ENCODE measurements at places on chromosomes 1 and 21.

DNA sequence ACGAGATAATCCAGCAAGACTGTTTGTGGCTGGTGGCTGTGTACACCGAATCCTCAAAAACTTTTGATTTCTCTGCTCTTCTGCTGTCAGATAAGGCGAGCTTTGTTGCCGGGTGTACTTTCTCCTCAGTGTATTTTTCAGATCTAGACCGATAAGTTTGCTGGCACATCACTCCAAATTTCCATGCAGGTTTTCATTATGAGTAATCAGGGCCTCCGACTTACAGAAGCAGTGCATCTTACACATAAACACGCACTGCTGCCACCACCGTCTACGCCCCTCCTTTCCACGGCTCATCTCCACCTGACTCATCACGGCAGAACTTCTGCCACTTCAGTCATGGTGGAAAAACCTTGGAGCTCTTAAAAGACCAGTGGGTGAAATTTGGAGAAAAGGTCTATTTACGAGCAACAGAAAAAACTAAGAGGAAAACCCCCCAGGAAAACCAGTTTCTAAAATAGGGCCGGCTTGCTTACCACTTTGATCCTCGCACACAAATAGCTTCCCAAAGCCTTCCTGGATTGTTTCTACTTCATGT lies 7.7 kb downstream of the ZBTB21 start:
- peak; percentile 38 for DNase-seq

DNA sequence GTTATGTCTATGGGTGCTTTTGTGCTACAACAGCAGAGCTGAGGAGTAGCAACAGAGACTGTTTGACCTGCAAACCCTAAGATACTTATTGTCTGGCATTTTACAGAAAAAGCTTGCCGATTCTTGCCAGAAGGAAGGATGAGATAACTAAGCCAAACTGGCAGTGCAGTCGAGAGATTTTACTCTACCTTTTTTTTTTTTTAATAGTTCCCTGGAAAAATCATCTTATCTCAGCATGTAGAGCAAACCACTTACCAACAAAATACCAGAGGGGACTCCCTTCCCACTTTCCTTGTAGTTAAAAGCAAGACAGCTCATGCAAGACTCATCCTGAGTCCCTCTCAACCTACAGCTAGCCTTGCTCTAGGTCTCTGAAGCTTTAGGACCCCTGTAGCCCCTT lies 132.9 kb downstream of the SYT2 start:
- no peak for DNase-seq

DNA sequence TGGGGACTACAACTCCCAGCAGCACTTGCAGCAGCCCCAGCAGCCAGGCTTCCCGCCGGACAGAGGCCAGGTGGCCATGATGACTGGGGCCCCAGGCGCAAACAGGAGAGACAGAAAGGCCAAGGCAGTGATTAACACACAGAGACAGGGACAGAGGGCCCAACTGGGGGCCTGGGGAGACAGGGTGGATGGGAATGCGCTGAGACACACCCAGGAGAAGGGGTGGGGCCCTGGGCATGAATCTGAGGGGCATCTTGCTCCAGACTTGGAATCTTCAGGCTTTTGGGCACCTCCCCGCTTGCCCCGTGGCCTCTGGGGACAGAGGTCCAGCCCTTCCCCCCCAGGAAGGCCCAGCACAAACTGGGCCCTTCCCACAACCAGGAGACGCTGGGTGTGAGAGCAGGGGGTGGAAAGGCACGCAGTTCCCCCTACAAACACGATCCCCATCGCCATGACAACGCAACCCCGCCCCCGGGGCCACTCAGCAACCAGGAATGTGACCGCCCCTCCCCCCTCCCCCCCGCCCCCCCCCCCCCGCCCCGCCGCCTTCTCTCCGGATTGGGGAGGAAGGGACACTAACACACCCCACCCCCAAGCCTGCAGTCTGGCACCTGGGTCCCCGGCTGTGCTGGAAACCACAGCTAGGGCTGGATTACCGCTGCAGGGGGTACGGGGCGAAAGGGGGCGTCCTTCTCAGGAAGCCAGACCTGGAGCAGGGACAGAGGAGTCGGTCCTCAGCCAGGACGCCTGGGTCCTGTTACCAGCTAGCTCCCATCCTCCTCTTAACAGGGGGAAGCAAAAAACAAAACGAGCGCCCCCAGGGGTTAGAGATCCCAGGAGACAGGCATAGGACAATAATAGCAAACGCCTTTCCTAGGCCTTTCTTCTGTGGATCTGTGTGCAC lies 4.5 kb downstream of the HDGF start:
- no peak for DNase-seq

GRCh38 chr1:187477103-187477502 lies 648.4 kb downstream of the PLA2G4A start:
- no peak for DNase-seq

DNA sequence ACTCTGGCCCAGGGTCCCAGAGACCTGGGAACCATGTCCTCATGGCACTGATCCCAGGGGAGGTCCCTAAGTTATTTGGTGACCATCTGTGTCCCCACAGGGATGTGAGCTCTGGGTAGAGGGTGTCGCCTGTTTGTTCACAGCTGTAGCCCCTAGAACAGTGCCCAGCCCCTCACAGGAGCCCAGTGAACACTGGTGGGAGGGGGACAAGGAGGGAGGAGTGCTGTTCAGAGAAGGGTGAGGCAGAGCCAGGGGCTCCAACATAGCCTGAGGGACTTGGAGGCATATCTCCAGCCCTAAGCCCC lies 450.4 kb downstream of the MATN1 start:
- no peak for DNase-seq

GRCh38 chr1:33524586-33524985 lies 52.1 kb downstream of the ZSCAN20 start:
- no peak for DNase-seq

DNA sequence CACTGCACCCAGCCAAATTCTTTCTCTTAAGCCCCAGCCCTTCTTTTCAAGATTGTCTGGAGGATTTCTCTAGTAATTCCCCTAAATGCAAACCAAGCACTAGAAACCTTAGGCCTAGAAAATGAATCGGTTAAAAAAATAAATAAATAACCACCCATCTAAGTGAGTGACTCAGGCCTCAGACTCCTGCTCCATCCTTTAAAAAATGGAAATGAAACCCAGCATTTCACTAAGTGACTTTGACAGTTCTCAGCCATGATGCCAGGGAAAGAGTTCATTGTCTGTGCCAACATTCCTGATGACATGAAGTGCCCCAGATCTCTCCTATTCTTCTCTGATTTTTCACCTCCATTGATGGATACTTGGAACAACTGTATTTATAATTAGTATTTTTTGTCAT lies 415.2 kb upstream of the DAB1 start:
- no peak for DNase-seq

GRCh38 chr1:59815892-59816291 lies 1.1 kb downstream of the HOOK1 start:
- no peak for DNase-seq

DNA sequence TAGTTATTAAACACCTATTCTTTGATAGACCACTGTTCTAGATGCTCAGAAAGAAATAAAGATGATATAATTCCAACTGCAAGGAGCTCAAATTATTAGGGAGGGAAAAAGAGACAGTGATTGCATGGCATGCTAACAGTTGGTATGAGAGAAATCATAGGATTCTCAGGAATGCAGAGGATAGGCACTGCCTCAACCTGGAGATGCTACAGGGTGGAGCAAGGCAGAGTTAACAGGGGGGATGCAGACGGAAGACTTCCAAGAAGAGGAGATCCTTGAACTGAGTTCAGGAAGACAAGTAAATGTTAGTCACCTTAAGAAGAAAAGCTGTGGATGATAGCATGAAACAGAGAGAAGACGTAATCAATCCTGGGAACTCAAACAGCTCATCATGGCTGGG lies 123.7 kb downstream of the DAB1 start:
- DNase-seq: no peak

- DNase-seq: no peak
Measured at GRCh38 chr1:27331426-27331825, 9.5 kb downstream of the TMEM222 start.

Data from stimulated activated CD4-positive, alpha-beta T cell treated with anti-CD3 and anti-CD28 coated beads, Interleukin-15, amount 100 ng/mL, for 1 hour (primary cell).